ENCODE measurements at places on chromosomes 3 and 15.

GRCh38 chr3:120357807-120358206 is 8.7 kb upstream of the LRRC58 start:
- no peak for DNase-seq

- no peak for DNase-seq
These were observed 13.2 kb downstream of the AAGAB start for GRCh38 chr15:67241132-67241855.

DNA sequence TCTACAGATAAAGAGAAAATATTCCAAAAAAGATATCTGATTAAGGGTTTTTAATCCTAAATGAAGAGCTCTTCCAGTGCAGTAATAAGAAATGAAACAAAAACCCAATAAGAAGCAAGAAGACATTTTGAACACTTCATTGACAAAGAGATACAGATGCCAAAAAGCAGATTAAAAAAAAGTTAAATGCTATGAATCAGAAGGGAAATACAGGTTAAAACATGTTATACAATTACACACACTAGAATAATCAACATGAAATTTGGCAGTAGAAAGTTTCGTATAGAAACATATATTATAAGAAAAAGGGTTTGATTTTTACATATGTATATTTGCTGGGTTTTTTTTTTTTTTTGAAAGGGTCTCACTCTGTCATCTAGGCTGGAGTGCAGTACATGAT is 135.0 kb downstream of the ROBO1 start:
- no peak for DNase-seq

GRCh38 chr3:186589856-186590579 is 19.5 kb downstream of the DNAJB11 start:
- DNase-seq: peak; percentile 33

GRCh38 chr15:51298620-51299019 is 39.8 kb downstream of the CYP19A1 start:
- no peak for DNase-seq

DNA sequence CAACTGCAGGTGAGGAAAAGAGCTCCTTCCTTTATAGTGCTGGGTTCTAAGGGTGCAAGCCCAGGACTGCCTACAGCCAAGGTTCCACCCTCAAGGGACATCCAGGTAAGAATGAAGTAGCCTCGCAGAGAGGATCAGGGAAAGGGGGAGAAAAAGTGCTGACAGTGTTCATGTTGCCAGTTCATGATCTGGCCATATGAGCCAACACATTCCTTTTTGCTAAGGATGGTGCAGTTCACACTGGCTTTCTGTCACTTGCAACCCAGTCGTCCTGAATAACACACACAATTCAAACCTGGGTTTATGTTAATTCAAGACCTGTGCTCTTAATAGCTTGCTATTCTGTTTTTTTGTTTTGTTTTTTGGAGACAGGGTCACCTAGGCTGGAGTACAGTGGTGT is 9.0 kb downstream of the CLN6 start:
- DNase-seq: no peak
